Tracheal epithelial cell (primary cell): ENCODE measurements at places on chromosomes 1 and 21. TPM values are rescaled to one million over a fixed set of nuclear protein-coding genes. Genes with fewer than 3 reads are reported as not detected.

PIK3R3 gene
- 2.4 and 2.6 TPM in 2 replicates for total RNA-seq

EVA1B gene
- 47.3 and 56.6 TPM in 2 replicates for total RNA-seq

SH3BGR gene
- 1.2 and 8.7 TPM in 2 replicates for total RNA-seq

GPBP1L1 gene
- total RNA-seq = 122 and 177 TPM in 2 replicates

CLCA1 gene
- total RNA-seq = 0.21 TPM in 1 of 2 replicates, not detected in the other

CLEC20A gene
- not detected in 2 replicates for total RNA-seq

FAM151A gene
- total RNA-seq = not detected in 2 replicates

AJAP1 gene
- 0.64 and 2.4 TPM in 2 replicates for total RNA-seq

AMY1B gene
- total RNA-seq = not detected in 2 replicates

BCAN gene
- total RNA-seq = not detected in 2 replicates

LCE1A gene
- total RNA-seq = not detected in 2 replicates

SNRNP40 gene
- total RNA-seq = 80.0 and 123 TPM in 2 replicates

CCT3 gene
- 414 and 708 TPM in 2 replicates for total RNA-seq

DDX59 gene
- 8.2 and 12.1 TPM in 2 replicates for total RNA-seq

MCOLN2 gene
- total RNA-seq = 1.2 TPM in 1 of 2 replicates, not detected in the other

LIPI gene
- total RNA-seq = not detected in 2 replicates
